ENCODE measurements at places on chromosomes 5 and 9. TPM values are rescaled to one million over a fixed set of nuclear protein-coding genes. Genes with fewer than 3 reads are reported as not detected.

Gene LECT2
- not detected for polyA plus RNA-seq

Gene S1PR3
- polyA plus RNA-seq: 2.3 TPM

Gene TBC1D9B
- polyA plus RNA-seq: 30.1 TPM

Gene PLAC8L1
- polyA plus RNA-seq: 0.52 TPM

Gene PCDHGA10
- polyA plus RNA-seq: 0.56 TPM

Gene DNLZ
- 18.5 TPM for polyA plus RNA-seq

GRCh38 chr5:93899026-93899600, 157.7 kb upstream of the POU5F2 start:
- no peak for DNase-seq

- no peak for DNase-seq
Measured at GRCh38 chr5:143025376-143025775, 255.2 kb downstream of the ARHGAP26 start.

DNA sequence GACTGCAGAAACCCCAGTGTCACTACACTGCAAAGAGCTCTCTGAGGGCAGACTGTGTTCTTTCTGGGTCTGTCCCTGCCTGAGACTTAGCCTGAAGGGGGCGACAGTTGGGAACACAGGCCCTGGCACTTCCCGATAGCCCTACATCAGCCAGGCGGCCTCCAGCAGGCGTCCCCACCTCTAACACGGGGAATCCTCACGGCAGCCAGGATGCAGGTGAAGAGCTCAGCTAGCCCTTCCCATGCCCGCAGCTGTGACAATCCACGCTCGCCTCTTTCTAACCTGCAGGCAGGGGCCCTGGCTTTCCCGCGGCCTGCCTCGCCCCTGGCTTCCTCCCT, 5.9 kb downstream of the MED22 start:
- no peak for DNase-seq
